Sigmoid colon (tissue), 7 donors: ENCODE measurements at places on chromosomes 1 and 21. TPM values are rescaled to one million over a fixed set of nuclear protein-coding genes. Genes with fewer than 3 reads are reported as not detected.

GRCh38 chr1:53069265-53069662 lies 7.3 kb downstream of the PODN start:
- peak; percentile 52 for DNase-seq

- DNase-seq: no peak
Measured at GRCh38 chr1:245041058-245041698, 113.6 kb upstream of the KIF26B start.

DNA sequence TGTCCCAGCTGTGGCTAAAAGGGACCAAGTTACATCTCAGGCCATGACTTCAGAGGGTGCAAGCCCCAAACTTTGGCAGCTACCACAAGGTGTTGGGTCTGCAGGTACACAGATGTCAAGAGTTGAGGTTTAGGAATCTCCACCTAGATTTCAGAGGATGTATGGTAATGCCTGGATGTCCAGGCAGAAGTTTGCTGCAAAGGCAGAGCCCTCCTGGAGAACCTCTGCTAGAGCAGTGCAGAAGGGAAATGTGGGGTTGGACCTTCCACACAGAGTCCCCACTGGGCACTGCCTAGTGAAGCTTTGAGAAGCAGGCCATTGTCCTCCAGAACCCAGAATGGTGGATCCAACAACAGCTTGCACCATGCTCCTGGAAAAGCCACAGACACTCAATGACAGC lies 10.1 kb upstream of the PHGDH start:
- no peak for DNase-seq

The SSR2 gene
- 222 TPM for total RNA-seq

The S100A10 gene
- total RNA-seq: 45.3 TPM

The CFHR4 gene
- total RNA-seq: not detected

The USH2A gene
- not detected for total RNA-seq
